ENCODE measurements at places on chromosomes 4 and X. TPM values are rescaled to one million over a fixed set of nuclear protein-coding genes. Genes with fewer than 3 reads are reported as not detected.

The AFP gene
- polyA plus RNA-seq, result not detected

The SPANXN4 gene
- polyA plus RNA-seq, result not detected

The TEX13D gene
- polyA plus RNA-seq, result not detected

The TMEM31 gene
- not detected for polyA plus RNA-seq

The TAF7L gene
- 0.31 TPM for polyA plus RNA-seq

The PRKG2 gene
- polyA plus RNA-seq, result 2.5 TPM

The LRAT gene
- not detected for polyA plus RNA-seq

The RNF128 gene
- polyA plus RNA-seq, result 3.1 TPM

The CD38 gene
- 0.20 TPM for polyA plus RNA-seq

The TMSB15C gene
- 1.3 TPM for polyA plus RNA-seq

The UGT2B10 gene
- polyA plus RNA-seq, result not detected

The RAP2C gene
- polyA plus RNA-seq, result 11.8 TPM

The BEX4 gene
- 41.7 TPM for polyA plus RNA-seq

The ASB9 gene
- polyA plus RNA-seq, result 0.25 TPM

The EMD gene
- 97.7 TPM for polyA plus RNA-seq

The TMPRSS11F gene
- not detected for polyA plus RNA-seq
